Substantia nigra (tissue), 51 donors: ENCODE measurements at places on chromosomes 2 and 18.

DNA sequence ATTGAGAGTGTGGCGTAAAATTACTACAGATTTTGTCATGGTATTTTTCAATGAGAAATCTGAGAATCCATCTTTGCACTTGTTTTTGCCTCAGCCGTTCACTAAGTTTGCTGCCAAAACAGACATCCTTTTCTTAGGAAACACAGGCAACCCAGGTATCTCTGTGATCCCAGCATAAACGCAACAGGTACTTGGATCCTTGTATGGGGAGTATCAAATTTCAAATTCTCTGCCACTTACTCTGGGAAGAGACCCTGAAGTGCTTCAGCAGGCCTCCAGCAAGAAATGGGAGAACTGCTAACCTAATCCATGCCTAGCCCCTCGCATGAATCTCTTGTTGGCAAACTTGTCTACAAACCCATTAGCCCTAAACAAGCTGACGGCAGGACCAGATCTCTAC is 83.1 kb downstream of the BCL11A start:
- no peak for DNase-seq

GRCh38 chr2:127048969-127049897 is 57.7 kb downstream of the BIN1 start:
- no peak for DNase-seq

DNA sequence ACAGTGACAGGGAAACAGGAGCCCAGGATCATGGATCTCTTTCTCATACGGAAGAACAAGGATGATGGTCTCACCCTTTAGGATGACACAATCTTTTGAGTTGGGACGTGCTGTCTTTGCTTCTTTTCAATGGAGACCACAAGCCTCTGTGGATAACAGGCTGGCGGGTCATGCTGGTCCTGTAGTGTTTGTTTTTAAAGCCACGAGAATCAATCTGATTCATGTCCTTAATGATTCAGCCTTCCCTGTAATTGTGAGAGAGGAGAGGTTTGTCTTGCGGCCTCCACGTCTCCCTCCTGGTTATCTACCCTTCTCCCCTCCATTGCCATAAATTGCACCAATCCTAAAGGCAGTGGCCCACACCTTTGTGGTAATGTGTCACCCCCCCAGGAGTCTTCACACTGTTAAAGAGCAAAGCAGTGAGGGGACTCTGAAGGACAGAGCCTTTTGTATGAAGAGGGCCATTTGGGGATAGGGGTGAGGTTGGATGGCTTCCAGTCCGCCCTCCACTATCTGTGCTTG is 87.7 kb upstream of the TGFA start:
- no peak for DNase-seq

DNA sequence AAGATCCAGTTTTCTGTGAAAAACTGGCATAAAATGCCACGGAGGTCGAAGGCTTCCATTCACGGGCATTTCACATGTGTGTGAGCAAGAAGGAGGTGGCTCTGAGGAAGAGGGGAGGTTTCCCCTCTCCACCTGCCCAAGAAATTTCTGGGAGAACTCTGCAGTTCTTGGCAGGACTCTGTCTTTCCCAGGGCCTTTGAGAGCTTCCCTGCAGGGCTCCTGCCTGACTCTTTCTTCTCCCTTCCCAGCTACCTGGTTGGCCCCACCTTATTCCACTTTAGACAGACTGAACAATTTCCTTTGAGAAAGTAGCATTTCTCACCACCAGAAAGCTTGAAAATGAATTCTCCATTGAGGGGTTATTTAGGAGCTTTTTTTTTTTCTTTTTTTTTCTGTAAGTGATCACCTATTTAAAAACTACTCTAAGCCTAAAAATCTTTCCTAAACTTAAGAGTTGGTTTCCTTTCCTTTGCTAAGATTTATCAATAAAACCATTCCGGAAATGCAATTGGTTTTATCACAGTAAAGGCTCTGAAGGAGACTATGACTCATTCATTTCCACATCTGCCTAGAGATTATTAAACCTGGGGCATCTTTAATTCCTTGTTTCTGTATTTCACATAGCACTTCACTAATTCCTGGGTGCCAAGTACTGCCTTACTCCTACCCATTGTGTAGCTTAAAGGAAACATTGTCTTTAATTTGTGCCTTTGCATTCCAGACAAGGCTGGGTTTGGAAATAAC is 59.3 kb downstream of the UNC80 start:
- DNase-seq = no peak

DNA sequence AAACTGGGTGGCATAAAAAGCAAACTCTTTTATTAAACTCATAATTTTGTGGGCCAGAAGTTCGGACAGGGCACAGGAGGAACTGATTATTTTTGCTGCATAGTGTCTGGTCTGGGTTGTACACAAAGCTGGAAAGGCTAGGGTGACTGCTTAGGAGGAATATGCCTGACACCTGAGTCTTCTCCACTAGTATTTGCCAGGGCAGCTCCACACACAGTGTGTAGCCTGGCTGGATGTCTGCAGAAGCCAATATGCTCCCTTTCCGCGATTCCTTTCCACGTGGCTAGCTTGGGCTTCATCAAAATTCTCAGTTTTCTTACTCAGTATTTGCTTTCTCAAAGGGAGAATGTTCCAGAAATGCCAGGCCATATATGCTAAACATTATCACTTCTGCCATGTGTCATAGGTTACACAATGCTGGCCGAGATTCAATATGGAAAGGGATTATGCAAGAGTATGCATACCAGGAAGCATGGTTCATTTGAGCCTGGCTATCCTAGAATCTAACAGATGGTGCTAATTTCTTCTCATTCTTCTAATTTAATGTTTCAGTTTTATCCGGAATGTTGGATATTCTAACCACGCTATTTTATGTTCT is 142.7 kb upstream of the DOK6 start:
- DNase-seq = no peak

- DNase-seq = no peak
Observed at GRCh38 chr2:37829616-37830395, 95.3 kb upstream of the RMDN2 start.

DNA sequence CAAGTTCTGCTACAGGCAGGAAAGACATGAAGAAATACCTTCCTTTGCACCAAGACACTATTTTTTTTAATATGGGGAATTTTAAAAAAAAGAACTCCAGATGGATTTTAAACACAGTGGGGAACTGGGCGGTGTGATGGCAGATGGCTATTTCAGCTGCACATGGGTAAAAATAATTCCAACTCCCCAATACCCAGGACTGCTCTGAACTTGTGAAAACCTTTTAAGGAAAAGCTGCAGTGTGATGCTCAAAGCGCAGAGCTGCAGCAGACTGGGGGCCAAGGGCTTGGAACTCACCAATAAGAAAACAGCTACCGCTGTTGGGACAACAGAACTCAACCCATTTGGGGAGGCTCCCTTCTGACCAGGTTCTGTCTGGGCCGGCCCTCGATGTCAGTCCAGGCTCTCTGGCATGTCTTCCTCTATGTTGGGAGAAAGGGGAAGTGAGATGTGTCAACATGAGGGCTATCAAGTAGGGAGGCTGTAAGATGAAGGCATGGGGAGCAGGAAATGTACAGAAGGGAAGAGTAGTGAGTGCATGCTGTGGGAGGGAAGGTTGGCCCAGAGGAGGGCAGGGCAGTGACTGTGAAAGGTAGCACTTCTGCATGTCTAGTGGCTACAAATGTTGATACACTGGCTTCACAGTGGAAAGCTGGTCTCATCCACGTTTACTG is 64.0 kb upstream of the SLC14A2 start:
- no peak for DNase-seq

GRCh38 chr2:240956171-240956934 is 42.1 kb upstream of the SNED1 start:
- no peak for DNase-seq

DNA sequence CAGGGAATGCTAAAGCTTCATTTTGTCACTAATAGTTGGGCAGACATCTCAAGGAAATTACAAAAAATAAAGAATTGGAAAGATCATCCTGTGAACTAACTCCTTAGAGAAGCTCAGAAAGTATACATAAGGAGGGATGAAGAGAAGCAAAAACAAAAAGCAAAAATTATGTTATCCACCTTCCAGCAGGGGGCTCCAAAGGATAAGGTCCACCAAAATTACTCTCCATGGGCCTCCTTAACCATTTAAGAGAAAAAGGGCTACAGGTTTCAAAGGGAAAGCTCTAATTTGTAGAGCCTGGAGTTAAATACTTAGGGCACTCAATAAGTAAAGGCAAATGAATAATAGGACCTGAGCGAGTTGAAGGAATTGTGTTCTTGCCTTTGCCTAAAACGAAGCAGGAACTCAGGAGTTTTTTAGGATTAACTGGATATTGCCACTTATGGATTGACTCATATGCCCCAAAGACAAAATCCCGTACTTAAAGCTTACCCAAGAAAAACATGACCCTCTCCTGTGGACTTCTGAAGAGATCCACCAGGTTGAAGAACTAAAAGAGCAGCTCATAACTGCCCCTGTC is 1167.9 kb downstream of the DSC3 start:
- DNase-seq = no peak

DNA sequence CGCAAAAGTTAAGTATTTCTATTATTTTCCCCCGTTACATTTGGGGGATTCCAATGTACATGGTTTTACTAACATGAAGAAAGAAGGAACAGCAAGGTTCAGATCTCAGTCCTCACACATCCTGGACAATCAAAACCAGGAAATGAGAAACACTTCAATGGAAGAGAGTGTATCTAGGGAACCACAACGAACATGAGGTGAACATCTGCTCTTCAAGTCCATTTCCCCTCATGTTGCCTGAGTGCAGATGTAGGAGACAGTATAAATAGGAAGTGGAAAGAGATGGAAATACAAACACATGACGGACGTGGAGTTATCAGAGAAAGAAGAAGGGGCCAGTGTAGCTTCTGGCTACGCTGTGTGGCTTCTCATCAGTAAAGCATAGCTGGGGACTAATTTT is 52.6 kb downstream of the CHN1 start:
- no peak for DNase-seq

DNA sequence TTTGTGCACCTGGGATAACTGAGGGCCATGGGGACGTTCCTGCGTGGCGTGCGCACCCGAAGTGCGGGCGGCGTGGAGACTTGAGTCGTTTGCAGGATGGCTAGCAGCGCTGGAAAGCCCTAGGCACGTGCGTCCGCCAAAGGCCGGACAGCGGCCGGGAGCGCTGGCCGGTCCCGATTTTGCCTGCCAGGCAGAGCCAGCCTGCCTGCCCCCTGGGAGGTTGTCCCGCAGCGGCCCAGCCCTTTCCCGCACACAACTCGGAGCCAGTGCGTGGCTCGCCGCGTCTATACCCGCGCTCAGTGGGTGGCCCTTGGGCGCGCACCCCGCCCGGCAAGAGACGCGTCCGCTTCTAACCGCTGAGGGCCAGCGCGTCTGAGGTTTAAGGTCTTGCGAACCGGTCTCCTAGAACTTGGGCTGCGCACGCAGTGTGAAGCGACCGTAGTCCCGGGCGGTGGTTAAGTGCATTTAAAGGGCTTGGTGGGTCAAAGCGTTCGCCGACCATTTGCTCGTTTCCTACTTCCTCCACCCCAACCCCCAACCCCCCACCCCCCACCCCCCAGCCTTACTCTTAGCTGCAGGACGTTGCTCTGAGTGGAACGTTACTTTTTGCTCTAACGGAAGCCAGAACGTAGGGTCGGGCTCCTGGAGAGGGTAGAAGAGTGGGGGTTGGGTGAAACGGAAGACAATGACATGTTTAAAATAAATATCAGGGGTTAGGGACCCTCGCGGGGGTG is 627 bp downstream of the CDCA7 start:
- no peak for DNase-seq

GRCh38 chr2:137192366-137193310 is 427.3 kb downstream of the THSD7B start:
- DNase-seq = no peak

GRCh38 chr2:38722271-38723061 is 28.7 kb downstream of the SRSF7 start:
- no peak for DNase-seq

DNA sequence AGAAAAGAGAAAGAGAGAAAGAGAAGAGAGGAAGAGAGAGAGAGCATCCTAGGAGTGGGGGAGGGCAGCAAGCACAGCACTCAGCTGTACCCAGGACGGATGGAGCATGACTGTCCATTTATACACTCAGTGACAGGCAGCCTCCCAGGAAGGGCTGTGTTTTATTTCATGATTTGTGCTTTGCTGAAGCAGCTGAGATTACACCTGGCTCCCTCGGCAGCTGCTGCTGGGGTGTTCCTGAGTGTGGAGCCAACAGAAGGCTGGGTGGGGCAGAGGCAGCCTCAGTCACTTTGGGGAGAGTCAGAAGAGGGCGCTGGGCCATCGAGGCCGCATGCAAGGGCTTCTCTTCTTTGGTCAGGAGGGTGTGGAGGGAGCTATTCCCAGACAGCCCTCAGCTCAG is 47.8 kb upstream of the TEX51 start:
- DNase-seq = no peak

DNA sequence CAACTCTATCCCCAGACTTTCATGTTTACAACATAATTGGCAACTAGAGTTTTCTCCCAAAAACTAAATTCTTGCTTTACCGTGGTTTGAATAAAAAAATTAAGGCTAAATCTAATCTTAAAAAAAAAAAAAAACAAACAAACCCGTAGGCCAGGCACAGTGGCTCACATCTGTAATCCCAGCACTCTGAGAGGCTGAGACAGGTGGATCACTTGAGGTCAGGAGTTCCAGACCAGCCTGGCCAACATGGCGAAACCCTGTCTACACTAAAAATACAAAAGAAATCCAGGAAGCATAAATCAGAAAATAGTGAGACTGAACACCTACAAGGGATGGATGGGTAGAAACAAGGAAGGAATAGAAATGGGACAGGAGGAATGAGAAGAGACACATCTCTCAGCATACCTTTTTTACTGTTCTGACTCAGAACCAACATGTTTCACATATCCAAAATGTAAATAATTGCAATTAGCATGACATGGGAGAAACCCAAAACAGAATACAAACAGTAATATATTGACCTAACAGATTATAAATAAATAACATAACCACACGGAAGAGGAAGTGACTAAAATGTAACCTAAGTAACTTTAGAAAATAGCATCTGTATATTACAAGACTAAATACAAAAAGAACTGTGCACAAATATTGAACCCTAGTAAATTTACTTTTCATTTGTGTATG is 17.5 kb downstream of the MGAT4A start:
- DNase-seq = no peak

- no peak for DNase-seq
Observed at GRCh38 chr2:121235542-121235941, 49.5 kb downstream of the TFCP2L1 start.

- no peak for DNase-seq
Observed at GRCh38 chr2:64930258-64930671, 58.9 kb upstream of the SLC1A4 start.

GRCh38 chr18:39481281-39481680 is 1915.7 kb upstream of the CELF4 start:
- DNase-seq = no peak
